ENCODE measurements at places on chromosomes 7 and 10. TPM values are rescaled to one million over a fixed set of nuclear protein-coding genes. Genes with fewer than 3 reads are reported as not detected.
A peak's percentile ranks its signal among the peaks of the same experiment; 100 is the strongest.

DNA sequence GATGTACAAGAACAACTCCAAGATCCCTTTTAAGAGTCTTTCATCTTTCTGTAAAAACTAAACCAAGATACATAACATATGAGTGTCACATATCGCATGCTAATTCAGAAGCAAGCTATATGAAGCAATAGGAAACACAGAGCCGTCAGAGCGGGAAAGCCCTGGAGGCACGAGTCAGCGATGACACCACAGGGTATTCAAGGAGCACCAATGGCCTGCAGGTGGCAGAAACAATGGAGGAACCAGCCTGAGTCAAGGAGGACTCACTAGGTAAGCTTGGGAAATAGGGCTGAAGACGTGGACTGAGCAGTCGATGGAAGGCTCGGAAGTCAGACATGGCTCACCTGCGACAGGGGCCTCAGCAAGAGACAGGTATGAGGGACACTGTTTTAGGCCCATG lies 214.4 kb downstream of the FAM107B start:
- peak; percentile 26 for DNase-seq
- no peaks in the 10 kb centered on the region for H3K27me3 ChIP-seq
- no peak overlapping the region for H3K27ac ChIP-seq
- no peaks in the 10 kb centered on the region for H3K36me3 ChIP-seq
- no peaks in the 10 kb centered on the region for H3K4me1 ChIP-seq
- no peak overlapping the region for H3K4me3 ChIP-seq

The INHBA gene
- 5.7 TPM for total RNA-seq

- H3K27ac ChIP-seq, result no peak overlapping the region
- no peaks in the 10 kb centered on the region for H3K36me3 ChIP-seq
- no peaks in the 10 kb centered on the region for H3K27me3 ChIP-seq
- no peak overlapping the region for H3K4me3 ChIP-seq
- no peaks in the 10 kb centered on the region for H3K4me1 ChIP-seq
These were observed 15.0 kb upstream of the IMPDH1 start for GRCh38 chr7:128424686-128425275.

DNA sequence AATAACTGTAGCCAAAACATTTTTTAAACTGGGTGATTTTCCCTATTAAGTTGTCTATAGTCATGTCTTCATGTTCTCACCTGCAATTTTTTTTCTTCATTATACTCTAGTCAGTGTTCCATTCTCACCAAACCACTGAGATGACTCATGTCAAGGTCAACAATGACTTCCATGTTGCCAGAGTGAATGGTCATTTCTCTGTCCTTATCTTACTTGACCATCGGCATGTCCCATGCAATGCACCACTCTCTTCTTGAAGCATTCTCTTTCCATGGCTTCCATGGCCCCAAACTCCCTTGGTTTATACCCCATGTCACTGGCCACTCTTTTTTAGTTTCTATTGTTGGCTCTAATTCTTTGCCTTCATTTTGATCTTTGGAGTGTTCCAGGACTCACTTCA lies 173.9 kb downstream of the PPP1R17 start:
- H3K4me1 ChIP-seq, result no peaks in the 10 kb centered on the region
- H3K4me3 ChIP-seq, result no peak overlapping the region
- H3K27ac ChIP-seq, result no peak overlapping the region
- DNase-seq, result no peak
- H3K36me3 ChIP-seq, result no peaks in the 10 kb centered on the region
- H3K27me3 ChIP-seq, result no peaks in the 10 kb centered on the region

DNA sequence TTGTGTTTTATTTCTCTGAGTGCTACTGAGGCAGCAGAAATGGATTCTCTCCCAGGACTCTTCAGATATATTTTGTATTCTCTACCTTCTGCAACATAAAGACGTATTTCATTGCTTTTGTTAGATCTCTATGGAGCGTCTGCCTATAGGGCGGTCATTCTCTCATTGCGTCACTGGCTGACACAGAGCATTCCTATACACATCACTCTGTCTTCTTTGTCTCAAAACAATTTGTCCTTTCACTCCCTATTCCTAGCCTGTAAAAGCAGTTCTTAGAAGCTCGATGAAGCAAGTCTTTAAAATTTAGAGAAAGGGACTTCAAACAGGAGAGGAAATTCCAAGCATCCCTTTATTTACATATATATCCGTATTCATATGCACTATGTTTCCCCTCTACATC lies 120.6 kb downstream of the CPED1 start:
- H3K36me3 ChIP-seq, result no peaks in the 10 kb centered on the region
- H3K27me3 ChIP-seq, result no peaks in the 10 kb centered on the region
- H3K27ac ChIP-seq, result no peak overlapping the region
- no peaks in the 10 kb centered on the region for H3K4me1 ChIP-seq
- no peak overlapping the region for H3K4me3 ChIP-seq

The OPALIN gene
- total RNA-seq, result not detected

DNA sequence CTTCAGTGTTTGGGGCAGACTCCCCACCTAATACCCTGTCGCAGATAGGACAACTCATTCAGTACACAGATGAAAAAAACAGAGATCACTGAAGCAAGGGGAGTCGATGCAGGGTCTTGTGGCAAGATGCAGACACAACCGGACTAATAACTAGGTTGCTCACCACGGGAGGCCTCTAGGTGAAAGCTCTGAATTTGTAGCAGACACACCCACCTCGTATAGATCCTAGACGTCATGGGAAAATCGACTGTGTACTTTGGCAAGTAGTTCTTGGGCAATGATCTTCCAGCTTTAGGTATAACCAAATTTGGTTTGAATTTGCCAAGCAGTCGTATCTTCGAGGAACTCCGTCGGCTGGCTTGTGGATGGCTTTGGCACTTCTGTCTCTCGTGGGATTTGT lies 88.1 kb downstream of the TCF7L2 start:
- H3K27ac ChIP-seq, result no peak overlapping the region
- H3K27me3 ChIP-seq, result no peaks in the 10 kb centered on the region
- H3K4me1 ChIP-seq, result no peaks in the 10 kb centered on the region
- no peak for DNase-seq
- H3K36me3 ChIP-seq, result peaks cover 4% of the 10 kb centered on the region

- H3K27me3 ChIP-seq, result no peaks in the 10 kb centered on the region
- H3K36me3 ChIP-seq, result no peaks in the 10 kb centered on the region
- DNase-seq, result no peak
- no peaks in the 10 kb centered on the region for H3K4me1 ChIP-seq
- H3K4me3 ChIP-seq, result no peak overlapping the region
These were observed 269.6 kb downstream of the ELFN1 start for GRCh38 chr7:1939434-1940401.

- H3K27ac ChIP-seq, result peak overlapping the region; percentile 59
- no peaks in the 10 kb centered on the region for H3K27me3 ChIP-seq
These were observed 99.6 kb downstream of the NRP1 start for GRCh38 chr10:33234831-33235237.

GRCh38 chr7:1915326-1915725 lies 245.2 kb downstream of the ELFN1 start:
- H3K4me3 ChIP-seq, result no peak overlapping the region
- H3K27me3 ChIP-seq, result no peaks in the 10 kb centered on the region
- no peaks in the 10 kb centered on the region for H3K36me3 ChIP-seq

The ALOX5 gene
- 1.4 TPM for total RNA-seq

The PIK3CG gene
- total RNA-seq, result not detected

Measured in cardiac muscle cell (in vitro differentiated cells and primary cell).